Fibroblast of villous mesenchyme (primary cell): ENCODE measurements at places on chromosomes 11 and 22. TPM values are rescaled to one million over a fixed set of nuclear protein-coding genes. Genes with fewer than 3 reads are reported as not detected.
A peak's percentile ranks its signal among the peaks of the same experiment; 100 is the strongest.

- no peak for DNase-seq
Measured at GRCh38 chr22:46774980-46775849, 12.8 kb downstream of the TBC1D22A start.

DNA sequence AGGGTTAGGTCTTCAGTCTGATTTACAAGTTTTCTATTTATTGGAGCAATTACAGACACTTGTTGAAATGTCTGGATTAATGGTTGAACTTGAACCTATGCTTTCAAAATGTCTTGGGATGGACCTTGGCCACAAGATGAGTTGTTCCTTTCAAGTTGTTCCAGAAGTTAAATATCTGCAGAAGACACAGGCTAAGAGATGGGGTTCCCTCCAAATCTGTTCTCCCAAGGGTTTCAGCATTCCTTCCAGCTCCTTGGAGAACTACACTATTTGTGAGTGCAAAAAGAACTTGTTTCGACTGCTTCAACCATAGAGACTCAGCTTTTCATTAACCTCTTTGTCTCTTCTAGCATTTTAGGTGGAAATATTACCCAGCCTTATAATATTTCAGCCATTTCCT lies 189.0 kb upstream of the BLID start:
- DNase-seq = no peak

DNA sequence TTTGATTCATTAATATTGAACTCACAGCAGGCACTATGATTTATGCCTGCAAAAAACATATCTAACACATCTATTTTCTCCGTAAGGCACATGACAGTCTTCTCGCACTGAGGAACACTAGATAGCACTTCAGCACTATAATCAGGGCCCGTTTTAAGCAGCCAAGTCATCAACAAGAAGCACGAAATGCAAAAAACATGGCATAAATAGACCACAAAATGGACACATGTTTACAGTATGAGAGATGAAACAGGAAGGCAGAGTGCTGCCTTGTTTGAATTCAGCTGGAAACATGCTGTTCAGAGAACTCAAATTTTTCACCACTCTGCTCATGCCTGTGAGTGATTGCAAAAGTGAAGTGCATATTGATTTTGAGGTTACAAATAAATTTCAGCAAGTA lies 205.8 kb upstream of the PDGFD start:
- DNase-seq = no peak

OR51B4 gene
- 0.43 TPM in 1 of 2 replicates, not detected in the other for total RNA-seq

ROM1 gene
- total RNA-seq = 2.9 and 3.0 TPM in 2 replicates

HBG2 gene
- not detected in 2 replicates for total RNA-seq

OR52H1 gene
- 0.32 and 0.86 TPM in 2 replicates for total RNA-seq

- no peak for DNase-seq
Measured at GRCh38 chr22:29325356-29325755, 9.9 kb upstream of the RASL10A start.

DNA sequence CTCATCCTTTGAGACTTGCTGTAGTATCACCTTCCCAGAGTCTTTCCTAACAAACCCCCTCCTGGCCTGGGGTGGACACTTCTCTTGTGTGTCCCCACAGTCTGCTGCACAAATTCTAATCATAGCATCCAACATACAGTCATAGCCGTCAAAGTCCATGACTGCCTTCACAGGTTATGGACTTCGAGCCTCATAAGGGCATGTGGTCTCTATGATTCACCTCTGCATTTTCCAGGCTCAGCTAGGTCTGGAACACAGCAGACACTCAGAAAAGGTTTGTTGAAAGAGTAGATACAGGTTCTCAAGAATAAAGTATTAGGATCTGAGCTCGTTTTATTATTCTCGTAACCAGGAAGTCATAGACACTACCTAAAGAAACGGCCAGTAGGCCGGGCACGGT lies 13.2 kb upstream of the SCUBE2 start:
- DNase-seq = no peak

- DNase-seq = no peak
Measured at GRCh38 chr11:64776875-64777274, 1.5 kb downstream of the SF1 start.

DNA sequence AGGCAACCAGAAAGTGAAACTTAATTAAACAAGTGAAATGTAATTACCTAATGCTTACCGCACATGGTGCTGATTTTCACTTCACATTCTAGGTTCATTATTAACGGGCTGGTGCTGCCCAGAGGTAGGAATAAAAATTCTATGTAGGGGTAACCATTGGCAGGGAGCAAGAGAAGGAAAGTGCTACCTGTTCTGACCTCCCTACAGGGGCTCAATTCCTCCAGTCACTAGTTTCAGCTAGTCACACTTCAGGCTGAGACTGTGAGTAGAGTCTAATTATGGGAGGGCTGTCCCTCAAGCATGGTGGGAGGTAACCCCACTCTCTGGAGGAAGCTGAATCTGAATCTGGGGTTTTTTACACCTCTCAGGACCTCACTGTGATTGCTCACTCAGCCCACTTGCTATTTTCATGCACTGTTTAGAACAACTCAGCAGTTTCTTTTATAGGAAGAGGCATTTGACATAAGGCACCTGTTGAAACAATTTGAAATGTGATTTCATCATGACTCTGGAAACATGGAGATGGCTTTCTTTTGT lies 75.4 kb downstream of the MAML2 start:
- peak; percentile 55 for DNase-seq

DNA sequence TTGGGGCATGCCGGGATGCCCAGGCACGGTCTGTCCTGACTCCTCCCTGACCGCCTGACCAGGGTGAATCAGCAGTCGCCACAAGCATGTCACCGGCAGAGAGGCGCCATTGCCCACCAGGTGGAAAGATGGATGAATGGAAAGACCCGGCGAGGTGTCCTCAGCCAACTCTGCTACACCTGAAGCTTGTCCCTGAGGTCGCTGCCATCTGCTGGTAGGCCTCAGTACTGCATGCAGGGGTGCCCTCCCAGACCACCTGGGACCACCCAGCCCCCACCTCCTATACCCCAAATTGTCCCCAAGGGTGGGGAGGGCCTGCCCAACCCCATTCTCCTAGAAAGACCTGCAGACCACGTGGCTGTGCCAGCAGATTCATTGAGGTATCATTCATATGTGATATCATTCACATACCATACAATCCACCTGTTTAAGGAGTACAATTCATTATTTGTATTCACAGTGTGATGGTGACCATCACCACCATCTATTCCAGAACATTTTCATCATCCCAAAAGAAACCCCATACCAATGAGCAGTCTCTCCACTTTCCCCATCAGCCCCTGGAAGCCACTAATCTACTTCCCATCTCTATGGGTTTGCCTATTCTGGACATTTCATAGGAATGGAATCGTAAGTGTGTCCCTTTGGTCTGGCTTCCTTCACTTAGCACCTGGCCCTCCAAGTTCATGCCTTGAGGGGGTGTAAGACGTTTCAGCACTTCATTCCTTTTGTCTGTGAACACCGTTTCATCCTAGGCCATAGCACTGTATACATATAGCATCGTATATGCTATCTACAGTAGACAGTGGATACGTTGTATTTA lies 17.5 kb downstream of the FGF3 start:
- peak; percentile 7 for DNase-seq

APOBEC3F gene
- 4.8 and 5.6 TPM in 2 replicates for total RNA-seq

DNA sequence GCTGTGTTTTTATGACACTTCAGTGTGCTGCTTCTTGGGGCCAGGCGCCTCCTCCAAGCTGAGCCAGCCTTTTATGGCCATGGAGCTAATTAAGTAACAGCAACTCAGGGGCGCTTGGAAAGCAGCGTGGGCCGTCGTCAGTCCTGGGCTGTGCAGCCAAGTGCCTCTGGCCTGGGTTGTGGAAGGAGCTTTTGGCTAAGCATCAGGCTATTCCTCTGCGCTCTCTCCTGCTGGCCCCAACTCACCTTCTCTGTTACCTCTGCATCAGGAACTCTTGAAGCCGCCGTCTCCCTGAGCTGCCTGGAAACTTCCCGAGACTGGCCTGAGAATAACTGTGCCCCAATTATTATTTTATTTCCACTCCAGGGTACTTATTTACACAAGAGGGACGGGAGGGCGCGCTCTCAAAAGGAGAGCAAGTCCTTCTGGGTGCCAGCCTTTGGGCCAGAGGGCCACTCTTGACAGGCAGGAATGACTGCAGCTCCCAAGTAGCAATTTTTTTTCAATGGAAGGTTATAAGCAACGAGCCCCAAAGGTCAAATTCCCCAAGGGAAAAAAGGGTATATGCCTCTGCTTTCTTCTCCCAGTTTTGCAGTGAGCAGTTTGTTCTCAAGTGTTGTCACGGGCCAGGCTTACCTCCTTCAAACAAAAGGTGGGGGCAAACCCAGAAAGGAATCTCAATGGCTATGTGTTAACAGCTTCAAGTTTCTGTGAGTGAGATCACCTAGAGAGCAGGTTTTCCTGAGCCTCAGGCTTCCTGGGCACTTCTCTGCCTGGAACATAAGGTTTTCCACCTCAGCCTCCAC lies 38.5 kb upstream of the NAV2 start:
- peak; percentile 45 for DNase-seq

- no peak for DNase-seq
Measured at GRCh38 chr11:96506953-96507354, 117.1 kb downstream of the JRKL start.

- DNase-seq = no peak
Measured at GRCh38 chr11:73810637-73811036, 23.0 kb downstream of the MRPL48 start.

DNA sequence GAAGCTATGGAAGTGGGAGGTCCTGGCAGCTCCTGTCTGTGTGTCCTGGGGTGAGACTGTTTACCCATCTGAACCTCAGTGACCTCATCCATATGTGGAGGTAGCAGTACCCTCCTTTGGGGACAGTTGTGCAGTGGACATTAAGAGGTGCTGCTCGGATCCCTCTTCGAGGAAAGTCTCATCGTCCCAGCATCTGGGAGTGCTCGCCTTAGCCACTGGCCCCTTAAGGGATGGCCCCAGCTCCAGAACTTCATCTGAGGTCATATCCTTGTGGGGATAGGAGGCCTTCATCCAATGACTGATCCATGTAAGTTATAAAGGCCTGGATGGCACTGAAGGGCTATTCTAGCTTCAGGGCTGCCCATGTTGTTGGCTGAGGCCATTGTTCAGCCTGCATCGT lies 538.1 kb downstream of the MIAT start:
- no peak for DNase-seq

SAA4 gene
- not detected in 2 replicates for total RNA-seq
